ENCODE measurements at places on chromosomes 7 and 10. TPM values are rescaled to one million over a fixed set of nuclear protein-coding genes. Genes with fewer than 3 reads are reported as not detected.

CACNB2 gene
- not detected for total RNA-seq

OLAH gene
- 2.1 TPM for total RNA-seq

TNPO3 gene
- total RNA-seq = 61.5 TPM

DNA sequence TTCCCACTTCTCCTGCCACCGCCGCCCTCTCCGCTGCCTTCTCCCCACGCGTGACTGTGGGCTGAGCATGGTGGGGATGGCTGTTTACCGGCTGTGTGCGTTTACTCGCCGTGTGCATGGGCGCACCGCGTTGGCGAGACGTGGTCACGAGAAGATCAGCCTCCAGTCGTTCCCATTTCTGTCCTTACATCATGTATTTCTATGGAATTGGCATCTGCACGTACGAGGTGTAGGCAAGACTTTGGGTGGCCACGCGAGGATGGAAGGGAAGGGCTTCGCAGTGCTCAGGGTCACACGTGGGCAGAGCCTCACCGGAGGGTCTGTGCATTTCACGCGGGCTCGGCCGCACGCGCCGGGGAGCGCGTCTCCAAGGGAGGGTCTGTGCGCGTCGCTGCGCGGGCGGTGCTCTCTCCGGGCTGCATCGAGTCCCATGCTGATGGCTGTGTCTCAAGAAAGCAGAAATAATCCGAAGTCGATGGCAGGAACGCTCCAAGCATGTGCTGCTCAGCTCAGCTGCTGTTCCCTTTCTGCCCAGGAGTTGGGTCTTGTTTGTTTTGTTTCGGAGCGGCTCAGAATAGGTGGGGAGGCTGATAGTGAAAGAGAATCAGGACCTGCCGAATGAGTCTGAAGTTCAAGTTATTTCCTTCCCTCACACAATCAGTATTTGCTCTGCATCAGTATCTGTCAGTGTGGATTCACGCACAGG, 973 bp downstream of the CAMK1D start:
- peak; percentile 43 for DNase-seq
- peaks cover 4% of the 10 kb centered on the region for H3K36me3 ChIP-seq
- no peaks in the 10 kb centered on the region for H3K27me3 ChIP-seq
- H3K4me1 ChIP-seq = peaks cover 17% of the 10 kb centered on the region

DNA sequence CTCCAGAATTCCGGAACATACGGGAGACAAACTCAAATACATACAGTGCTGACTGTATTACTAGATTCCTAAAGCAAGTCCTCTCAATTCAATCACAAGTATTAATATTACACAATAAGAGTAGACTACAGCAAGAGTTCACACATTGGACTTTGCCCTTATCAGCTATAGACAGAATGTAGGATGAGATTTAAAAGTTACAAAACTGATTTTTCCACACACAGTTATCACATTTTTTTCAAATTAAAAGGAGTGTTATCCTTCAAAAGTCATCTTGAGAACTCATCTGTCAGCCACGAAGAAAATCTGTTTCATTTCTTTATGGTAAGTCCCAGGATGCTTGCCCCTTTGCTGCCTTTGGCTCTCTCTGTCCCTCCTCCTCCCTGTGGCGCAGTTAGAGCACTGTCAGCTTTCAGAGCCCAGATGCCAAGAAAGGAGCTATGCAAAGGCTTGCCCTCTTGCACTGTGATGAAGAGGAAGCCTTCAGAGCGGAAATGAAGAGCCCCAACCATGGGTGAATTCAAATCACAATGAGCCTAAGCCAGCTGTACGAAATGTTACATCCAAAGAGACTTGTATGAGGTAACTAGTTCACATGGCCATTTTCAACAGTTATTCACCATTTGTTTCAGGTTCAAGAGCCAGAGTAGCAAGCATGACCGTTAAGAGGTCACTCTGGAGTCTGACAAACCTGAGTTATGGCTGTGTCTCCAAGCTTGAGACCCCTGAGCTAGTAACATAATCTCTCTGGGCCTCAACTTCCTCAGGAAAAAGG, 10.7 kb downstream of the NCOA4 start:
- no peak for DNase-seq
- peaks cover 25% of the 10 kb centered on the region for H3K4me1 ChIP-seq
- H3K27me3 ChIP-seq = no peaks in the 10 kb centered on the region
- peaks cover 33% of the 10 kb centered on the region for H3K36me3 ChIP-seq

OR2A12 gene
- total RNA-seq = not detected

DNA sequence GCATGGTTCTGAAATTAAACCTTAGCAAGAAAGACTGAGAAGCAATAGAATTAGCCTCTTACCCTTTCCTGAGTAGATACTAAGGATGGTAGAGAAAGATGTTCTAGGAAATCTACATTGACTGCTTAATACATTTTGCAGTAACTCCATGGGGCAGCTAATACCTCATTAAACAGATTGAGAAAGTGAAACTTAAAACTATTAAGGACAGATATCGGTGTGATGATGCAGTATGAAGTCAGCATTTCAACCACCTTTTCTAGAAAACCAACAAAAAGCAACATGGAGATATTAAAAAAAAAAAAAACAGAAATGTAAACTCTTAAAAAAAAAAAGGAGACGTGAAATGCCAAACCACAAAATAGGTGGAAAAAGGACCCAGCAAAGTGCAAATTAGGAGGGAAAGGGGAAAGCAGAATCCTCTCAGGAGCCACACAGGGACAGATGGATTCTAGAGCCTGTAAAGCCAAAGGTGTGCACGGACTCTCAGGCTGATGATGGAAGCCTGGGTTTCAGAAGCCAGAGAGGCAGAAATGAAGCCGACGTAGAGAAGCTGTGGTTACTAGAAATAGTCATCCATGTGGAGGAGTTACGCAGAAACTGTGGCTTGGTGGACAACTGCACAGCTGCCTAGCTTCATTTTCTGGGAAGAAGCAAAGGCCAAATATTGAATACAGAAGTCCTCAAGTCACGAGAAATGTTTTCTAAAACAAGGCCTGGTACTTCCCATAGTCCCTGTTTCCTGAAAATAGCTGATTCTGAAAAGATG, 38.1 kb upstream of the GPR141 start:
- H3K36me3 ChIP-seq = no peaks in the 10 kb centered on the region
- no peak overlapping the region for H3K27ac ChIP-seq
- no peak overlapping the region for H3K4me3 ChIP-seq

DNA sequence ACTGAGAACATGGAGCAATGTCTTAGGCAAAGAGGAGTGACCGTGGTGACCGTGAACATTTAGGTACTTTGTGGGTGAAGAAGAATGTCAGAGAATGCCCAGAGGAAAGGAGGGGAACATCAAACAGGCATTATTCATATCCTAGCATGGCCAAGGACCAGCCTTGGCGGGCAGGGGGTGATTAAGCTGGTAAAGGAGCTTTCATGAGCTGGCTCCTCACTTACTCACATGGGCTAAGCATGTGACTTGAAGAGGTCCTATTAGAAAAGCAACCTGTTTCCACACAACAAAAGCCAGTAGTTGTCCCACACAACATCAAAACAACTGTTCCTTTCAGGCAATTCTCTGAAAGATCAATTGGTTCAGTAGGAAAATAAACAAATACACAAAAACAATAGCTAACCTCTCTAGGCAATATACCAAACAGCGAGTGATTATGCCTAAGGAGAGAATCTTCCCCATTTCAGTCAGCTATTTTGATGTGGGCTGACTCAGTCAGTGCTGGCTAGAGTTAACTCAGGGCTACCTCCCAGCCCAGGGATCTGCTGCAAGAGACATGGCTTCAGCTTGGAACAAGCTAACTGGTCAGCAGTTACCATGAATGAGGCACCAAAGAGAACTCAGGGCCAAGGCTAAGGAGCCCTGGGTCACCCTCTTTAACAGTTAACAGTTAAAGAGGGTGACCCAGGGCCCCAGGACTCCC, 283.5 kb downstream of the ARHGAP12 start:
- no peaks in the 10 kb centered on the region for H3K27me3 ChIP-seq
- H3K27ac ChIP-seq = no peak overlapping the region
- no peak overlapping the region for H3K4me3 ChIP-seq
